ENCODE measurements at places on chromosomes 13 and 19. TPM values are rescaled to one million over a fixed set of nuclear protein-coding genes. Genes with fewer than 3 reads are reported as not detected.

CEACAM4 gene
- 0.12 TPM for polyA plus RNA-seq

GARIN5A gene
- 9.8 TPM for polyA plus RNA-seq

CBARP gene
- polyA plus RNA-seq: 8.7 TPM

ETV2 gene
- 2.0 TPM for polyA plus RNA-seq

Measured in renal cortex interstitium (tissue), 15 donors.